ENCODE measurements at places on chromosomes 1 and 21.

DNA sequence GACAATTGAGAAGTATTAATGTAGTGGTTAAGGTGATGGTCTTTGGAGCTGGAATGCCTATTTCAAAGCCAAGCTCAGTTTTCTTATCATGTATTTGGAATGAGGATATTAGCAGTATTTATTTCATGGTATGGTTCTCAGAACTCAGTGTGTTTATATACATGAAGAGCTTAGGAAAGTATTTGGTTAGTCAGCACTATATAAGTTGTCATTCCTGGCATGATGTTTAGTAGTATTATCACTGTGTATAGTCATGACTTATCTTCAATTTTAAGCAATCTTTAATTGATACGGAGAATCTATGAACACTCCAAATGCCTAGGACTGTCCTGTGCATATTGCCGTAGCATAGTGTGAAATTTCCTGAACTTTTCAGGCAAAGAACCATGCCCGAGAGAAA, 501.9 kb upstream of the USP24 start:
- DNase-seq = no peak

DNA sequence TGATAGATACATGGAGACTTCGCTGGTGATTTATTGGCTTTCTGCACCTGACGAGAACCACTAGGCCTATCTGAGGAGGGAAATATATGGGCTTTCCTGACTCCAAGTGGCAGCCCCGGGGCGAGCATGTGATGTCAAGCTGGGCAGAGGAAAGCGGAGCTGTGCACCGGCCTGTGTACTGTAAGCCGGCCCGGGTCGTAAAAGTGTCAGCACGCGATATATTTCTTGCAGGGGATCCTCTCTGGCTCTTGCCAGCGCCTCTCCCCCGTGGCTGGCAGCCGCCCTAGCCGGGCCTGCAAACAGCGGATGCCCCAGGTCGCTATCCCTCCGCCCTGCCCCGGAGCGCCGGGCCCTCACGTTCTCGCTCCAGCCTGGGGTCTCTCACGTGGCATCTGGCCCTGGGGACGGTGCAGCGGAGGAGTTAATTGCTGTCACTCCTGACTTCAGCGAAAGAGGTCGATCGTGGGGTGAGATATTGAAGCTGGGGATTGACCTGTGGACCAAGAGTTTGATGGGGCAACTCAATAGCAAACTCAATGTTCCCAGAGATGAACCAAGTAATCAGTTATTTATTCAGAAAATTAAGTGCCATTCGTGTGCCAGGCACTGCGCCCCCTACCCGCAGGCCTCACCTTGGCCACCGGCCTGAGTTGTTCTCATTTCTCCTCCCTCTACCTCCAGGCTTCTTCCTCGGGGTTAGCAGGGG, 41.0 kb upstream of the HAO2 start:
- peak; percentile 62 for DNase-seq

- no peak for DNase-seq
Observed at GRCh38 chr1:246632281-246633168, 66.3 kb downstream of the CNST start.

- no peak for DNase-seq
Observed at GRCh38 chr1:152995842-152996241, 5.7 kb upstream of the SPRR3 start.

DNA sequence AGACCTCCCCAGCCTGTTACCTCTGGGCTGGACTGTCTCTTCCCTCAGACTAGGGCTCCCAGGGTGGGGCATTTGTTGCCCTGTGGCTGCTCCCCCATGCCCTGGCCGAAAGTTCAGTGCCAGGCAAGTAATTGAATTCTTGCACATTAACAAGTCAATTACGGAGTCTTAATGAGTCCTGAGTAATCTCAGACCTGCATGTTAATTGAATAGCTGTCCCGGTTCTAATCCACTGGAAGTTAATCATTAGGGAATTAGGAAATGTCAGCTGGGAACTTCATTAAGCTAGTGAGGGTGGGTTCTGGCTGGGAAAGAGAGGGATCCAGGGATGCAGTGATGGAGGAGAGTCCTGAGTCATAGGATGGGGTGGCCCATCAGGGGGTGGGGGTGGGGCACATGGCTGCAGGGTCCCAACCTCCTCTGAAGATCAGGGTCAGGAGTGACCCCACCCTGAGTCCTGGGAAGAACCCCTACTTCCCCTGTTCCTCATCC, 47.1 kb upstream of the CSF3R start:
- no peak for DNase-seq

- DNase-seq = no peak
Observed at GRCh38 chr1:97489834-97490233, 431.0 kb downstream of the DPYD start.

DNA sequence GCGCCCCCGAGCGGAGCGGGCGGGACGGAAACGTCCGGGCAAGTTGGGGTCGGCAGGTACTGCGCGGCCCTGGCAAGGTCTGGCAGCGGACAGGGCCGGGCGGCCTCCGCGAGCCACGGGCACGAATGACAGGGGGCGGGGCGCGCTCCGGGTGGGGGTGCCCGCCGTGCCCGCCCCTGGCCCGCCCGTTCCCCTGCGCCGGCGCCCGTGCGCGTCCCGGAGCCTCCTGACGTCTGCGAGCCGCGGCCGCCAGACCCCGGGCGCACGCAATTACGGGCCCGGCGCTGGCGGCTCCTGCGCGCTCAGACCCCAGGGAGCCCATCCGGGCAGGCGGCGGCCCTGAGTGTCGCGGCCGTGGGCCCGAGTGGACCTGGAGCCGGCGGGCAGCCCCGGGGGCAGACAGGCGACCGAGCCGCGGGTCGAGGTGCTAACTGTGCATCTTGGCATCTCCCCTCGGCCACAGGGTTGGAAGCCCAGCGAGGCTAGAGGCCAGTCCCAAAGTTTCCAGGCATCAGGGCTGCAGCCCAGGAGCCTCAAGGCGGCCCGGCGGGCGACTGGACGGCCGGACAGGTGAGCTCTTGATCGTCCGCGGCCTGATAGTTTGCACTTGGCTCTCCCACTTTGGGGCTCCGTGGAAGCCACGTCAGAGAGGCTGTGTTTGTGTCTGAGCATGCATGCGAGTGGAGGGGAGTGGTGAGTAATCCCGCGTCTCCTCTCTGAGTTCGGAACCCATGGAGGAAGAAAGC, 918 bp downstream of the MIB2 start:
- peak; percentile 83 for DNase-seq

DNA sequence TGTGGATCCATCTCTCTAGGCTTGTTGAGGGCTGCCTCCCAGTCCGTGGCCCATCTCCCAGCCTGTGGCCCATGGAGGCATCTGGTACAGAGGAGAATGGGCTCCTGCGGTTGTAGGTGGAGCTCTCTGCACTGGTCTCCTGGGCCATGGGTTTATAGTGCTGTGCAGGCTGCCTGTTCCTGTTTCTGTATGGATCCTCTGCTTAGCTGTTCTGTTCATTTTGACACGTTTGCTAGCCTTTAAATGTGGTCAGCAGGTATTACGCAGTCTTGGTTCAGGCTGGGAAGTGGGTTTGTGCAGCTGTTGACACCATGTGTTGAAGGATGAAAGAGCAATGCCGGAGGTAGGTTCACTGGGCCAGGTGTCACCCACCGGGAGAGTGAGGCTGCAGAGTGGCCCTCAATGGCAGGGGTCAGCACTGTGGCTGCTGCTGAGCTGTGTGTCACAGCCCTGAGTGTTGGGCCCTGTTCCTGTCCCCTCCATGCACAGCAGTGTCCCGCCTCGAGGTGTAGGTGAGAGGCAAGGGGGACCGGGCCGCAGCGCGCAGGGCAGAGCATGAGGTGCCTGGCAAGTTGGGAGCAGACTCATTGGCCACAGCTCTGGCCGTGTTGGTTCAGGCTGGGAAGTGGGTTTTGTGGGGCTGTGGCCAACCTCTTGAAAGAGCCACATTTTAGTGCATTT, 39.0 kb downstream of the SNAP47 start:
- DNase-seq = peak; percentile 59

DNA sequence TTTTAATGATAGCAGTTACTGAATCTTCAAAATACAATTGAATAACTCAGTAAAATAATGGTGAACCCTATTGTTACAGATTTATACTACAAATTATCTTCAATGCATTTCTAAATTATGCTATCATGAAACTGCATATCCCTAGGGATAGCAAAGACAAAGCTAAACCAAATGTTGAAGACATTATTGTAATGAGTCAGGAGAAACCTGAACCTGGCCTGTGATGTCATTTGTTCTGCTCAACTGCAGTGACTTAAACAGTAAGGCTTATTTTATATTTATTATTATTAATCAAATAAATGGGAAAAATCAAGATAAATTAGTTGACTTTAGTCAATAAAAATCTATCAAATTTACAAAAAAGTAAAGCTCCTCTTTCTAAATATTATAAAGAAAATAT, 100.3 kb downstream of the UCHL5 start:
- DNase-seq = no peak

GRCh38 chr1:15722836-15723532, 13.1 kb upstream of the SLC25A34 start:
- no peak for DNase-seq

- no peak for DNase-seq
Observed at GRCh38 chr1:37073152-37073853, 39.0 kb upstream of the GRIK3 start.

- DNase-seq = no peak
Observed at GRCh38 chr1:117676615-117677130, 70.8 kb downstream of the TENT5C start.

DNA sequence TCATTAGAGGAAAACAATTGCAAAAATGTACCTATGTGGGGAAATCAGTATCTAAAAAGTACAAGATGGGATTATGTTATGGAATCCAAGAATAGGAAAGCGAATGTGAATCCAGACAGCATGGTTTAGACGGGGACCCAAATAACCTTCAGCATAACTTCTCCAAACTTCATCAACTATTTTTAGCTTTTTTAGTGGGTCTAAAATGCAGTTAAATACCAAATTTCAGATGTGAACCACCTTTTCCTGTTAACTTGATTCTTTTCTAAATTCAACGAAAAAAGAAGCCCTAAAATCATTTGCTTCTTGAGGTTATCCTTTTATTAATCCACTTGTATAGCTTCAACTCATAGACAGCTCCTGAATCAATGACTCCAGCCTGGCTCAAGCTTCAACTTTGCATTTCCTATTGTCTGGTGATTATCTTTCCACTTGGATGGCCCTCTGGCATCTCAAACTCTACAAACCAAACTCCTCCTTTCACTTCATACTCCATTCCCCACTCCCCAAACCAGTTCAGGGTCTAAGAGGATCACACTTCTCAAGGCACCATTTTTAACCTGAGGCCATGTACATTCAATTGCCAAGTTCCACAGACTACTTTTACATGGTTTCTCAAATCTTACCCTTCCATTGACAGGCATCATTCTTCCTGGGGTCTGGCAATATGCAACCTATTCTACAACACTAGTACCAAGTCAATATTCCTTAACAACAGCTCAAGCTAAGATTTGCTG, 7.4 kb downstream of the ERRFI1 start:
- no peak for DNase-seq

DNA sequence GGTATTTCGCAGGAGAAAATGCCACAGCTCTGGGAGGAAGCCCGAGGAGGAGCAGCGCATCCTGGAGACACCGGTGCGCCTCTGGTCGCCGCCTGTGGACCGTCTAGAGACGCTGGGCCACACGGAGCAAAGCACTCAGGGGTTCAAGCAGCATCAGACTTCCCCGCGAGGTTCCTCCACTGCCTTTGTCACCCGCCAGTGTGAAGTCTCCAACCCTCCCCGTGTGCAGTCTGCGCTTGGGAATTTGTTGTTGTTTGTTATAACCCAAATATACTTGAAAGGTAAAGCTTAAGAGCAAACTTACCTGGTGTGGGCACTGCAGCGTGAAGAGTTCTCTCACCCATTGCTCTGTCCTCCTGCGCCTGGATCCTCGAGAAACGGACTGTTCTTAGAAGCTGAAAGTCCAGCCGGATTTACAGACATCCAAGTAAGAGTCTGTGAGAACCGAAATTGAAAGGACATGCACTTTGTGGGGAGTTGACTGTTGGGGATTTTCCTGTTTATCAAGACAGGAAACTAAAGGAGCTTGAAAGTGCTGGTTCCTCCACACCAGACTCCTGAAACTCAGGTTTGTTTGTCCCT, at the start of gene GBP4:
Gene GBP4 (minus strand): TSS at position 452 of the 582 bp plus-strand sequence. CDS start 108 bp downstream, at position 344.
- peak; percentile 68 for DNase-seq

GRCh38 chr1:56320464-56321149, 258.8 kb downstream of the PLPP3 start:
- DNase-seq = no peak

- no peak for DNase-seq
Observed at GRCh38 chr1:53508991-53509666, 49.9 kb downstream of the DMRTB1 start.

GRCh38 chr1:55057956-55058298, 18.6 kb downstream of the PCSK9 start:
- no peak for DNase-seq

GRCh38 chr1:9235096-9235459, 504 bp downstream of the H6PD start:
- no peak for DNase-seq

DNA sequence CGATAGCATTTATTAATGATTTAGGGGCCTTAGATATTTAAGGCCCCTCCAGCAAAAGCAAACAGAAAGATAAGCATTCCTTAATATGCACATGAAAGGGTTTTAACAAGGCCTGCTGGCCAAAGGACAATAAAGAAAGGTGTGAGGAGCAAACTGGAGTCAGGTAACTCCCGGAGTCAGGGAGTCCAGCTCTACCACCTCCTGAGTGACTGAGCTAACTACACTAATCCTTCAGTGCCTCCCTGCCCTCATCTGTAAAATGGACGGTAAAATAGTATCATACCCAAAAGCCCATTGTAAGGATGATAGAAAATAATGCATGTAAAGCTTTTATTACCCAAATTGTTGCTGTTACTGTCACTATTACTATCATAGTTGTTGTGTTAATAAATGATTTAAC, 161.7 kb downstream of the SIPA1L2 start:
- no peak for DNase-seq

- no peak for DNase-seq
Observed at GRCh38 chr1:233569636-233570035, 44.3 kb upstream of the KCNK1 start.

DNA sequence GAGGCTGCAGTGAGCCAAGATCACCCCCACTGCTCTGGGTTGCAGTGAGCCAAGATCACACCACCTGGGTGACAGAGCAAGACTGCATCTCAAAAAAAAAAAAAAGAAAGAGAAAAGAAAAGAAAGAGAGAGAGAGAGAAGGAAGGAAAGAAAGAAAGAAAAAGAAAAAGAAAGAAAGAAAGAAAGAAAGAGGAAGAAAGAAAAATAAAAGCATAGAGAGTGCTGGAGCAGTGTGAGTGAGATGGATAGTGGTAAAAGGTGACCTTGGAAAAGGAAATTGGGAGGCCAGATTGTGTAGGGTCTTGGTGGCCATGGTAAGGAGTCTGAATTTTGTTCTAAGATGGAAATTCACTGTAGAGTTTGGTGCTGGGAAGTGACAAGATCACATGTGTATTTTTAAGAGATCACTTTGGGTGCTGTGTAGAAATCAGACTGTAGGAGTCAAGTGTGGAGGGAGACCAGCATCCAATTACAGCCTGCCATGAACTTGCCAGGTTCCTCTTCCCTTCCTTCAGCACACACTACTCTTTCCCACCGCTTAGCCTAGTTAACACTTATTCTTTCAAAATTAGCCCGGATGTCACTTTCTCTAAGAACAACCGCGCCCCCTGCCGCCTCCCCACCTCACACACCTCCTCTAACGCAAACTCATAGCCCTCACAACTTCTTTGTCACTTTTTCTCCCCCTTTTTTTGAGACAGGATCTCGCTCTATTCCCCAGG, 17.9 kb downstream of the MTX1 start:
- DNase-seq = peak; percentile 88

- DNase-seq = no peak
Observed at GRCh38 chr1:219812491-219813203, 115.7 kb downstream of the SLC30A10 start.

Data from upper lobe of right lung (tissue), 1 donor.